Activated CD8-positive, alpha-beta T cell treated with anti-CD3 and anti-CD28 coated beads for 36 hours (primary cell): ENCODE measurements at places on chromosomes 2 and 18.

DNA sequence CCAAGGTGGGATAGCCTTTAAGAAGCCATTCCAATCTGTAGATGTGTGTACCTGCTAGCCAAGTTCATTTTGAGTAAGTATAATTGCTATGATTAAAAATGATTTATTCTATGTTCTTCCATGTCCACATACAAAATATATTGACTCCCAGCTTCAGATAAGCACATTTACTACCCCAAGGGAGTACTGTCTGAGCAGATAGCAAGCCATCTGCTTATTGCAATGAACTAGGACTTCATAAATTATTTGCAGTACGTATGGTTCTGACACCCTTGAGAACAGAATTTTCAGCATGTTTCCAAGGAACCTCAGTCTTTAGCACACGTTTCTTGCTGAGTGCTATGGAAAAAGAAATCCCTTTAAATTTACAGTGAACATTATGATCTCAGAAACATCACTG is 28.2 kb downstream of the ABCG5 start:
- DNase-seq: no peak

DNA sequence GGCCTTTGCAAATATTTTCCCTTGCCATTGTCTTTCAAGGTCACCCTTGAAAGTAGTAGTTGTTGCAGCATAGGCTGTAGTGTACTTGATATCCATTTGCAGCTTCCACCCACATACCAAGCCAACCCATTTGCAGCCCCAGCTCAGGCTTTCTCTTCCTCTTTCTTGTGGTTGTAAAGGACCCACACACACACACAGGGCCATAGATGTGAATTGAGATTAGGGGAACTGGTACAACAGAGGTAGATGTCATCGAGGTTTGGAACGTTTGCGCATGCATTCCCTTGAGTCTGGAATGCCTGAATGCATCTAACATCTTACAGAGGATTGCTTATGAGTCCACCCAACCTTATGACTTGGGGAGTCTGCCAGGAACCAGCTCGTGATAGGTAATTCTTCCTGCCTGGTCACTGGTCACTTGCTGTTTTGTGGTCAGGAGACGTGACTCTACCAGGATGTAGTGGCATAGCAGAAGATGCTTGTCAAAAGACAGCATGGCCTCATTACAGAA is 91.9 kb downstream of the MRPS9 start:
- DNase-seq: no peak

GRCh38 chr2:217795706-217796465 is 206.9 kb downstream of the TNS1 start:
- DNase-seq: no peak

- DNase-seq: no peak
Observed at GRCh38 chr18:3260995-3261372, 949 bp upstream of the MYL12B start.

DNA sequence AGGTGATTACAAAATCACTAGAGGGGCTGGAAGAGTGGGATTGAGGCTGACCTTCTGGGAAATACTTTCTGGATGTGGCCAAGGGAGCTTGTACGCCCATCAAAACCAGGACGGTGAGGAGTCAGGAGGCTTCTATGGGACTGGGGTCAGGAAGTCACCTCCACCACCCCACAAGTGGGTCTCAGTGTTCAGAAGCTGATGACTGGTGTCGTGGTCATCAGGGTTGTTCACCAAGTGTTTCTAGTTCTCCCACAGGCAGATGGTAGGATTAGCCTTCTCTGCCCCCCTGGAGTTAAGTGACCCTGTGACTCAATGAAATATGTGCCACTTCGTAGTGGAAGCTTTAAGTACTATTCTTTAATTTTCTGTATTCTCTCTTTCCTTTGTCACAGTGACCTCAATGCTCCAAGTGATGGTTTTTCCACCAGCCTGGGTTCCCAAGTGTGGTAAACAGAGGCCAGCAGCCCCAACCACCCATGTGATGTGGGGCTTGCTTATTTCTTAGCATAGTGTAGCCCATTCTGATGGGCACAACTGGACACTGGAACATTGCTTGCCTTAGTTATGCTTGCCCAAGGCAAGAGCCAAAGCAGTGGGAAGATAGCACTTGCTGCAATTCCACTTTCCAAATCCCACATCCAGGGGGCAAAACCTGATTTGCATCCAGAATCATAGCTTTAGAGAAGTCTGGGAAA is 258.8 kb downstream of the CYP26B1 start:
- no peak for DNase-seq

DNA sequence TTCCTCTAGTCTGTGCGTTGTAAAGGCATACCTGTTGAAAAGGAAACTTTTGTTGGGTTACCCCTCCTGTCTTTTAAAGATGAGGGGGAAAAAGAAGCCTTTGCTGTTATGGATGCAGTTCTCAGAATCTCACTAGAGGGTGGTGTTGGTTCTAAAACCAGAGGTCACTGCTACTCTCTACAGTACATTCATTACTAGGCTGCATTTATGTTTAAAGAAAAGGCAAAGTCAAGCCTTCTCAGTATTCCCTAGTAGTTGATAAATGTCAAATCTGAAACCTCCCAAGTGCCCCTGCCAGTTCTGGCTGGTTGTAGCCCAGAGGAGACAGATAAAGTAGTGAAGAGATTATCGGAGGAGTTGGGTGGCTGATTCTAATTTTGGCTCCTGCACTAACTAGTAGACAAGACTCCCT is 1.4 kb upstream of the PLCL1 start:
- peak; percentile 33 for DNase-seq

DNA sequence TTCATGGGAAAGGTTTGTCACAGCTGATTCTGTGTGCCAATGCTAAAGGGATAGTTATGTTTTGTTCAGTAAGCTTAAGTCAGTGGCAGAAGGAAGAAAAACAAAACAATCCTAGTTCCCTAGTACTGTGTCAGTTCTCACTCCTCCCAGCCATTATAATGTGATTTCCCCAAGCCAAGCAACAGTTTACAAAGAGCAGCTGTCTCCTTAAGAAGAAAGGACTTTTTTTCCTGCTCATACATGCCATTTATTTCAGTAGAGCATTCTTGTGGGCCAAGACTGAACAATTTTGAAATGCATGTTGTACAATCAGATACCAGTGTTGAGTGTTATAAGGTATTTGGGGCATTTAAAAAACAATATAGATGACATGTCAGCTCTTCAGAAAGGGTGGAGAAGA is 52.1 kb downstream of the NEMP2 start:
- no peak for DNase-seq

- DNase-seq: peak; percentile 17
Observed at GRCh38 chr2:226862623-226863022, 26.8 kb downstream of the RHBDD1 start.

DNA sequence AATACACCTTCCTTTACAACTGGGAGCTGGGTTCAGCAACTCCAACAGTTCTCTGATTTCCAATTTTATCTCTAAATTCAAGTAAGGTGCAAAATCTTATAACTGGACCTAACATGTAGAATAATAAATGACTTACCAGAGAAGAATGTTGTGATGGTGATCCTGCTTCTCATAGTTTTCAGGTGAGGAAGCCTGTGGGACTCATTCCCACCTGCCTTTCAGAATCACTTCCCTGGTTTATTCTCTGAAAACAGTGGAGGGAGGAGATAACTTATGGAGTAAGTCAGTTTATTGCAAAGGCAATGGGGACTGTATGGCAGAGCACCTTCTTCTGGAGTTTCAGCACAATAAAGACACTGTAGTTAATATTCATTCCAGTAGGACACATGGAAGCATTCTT is 1188.2 kb upstream of the FAM98A start:
- DNase-seq: no peak
